ENCODE measurements at places on chromosomes 11 and 22.

DNA sequence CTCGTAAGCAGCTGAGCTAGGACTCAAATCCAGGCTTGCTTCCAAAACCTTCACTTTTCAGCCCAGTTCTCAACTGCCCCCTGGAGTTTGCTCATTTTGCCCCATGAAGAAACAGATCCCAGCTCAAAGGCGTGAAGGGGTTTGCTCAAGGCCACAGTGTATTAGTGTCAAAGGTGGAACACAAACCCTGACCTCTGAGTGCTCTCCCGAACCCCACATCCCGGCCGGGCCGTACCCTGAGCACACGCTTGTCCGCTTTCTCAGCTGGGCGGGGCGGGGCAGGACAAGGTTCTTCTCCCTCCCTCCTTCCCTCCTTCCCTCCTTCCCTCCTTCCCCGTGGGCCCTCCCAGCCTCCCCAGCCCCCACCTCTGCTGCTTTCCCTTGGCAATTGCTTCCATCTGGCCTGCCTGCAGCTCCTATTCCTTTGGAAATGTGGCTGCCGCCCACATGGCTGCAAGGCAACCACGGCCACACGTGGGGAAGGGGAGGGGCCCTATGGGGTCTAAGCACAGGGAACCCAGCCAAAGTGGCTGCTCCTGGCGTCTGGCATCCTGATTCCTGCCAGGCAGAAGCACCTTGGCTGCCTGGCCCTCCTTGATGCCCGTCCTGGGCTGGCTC, 4.1 kb downstream of the ST3GAL4 start:
- DNase-seq: no peak

GRCh38 chr11:44527476-44527875, 38.0 kb upstream of the CD82 start:
- no peak for DNase-seq

GRCh38 chr22:30212363-30212995, 34.1 kb downstream of the LIF start:
- peak; percentile 67 for DNase-seq

DNA sequence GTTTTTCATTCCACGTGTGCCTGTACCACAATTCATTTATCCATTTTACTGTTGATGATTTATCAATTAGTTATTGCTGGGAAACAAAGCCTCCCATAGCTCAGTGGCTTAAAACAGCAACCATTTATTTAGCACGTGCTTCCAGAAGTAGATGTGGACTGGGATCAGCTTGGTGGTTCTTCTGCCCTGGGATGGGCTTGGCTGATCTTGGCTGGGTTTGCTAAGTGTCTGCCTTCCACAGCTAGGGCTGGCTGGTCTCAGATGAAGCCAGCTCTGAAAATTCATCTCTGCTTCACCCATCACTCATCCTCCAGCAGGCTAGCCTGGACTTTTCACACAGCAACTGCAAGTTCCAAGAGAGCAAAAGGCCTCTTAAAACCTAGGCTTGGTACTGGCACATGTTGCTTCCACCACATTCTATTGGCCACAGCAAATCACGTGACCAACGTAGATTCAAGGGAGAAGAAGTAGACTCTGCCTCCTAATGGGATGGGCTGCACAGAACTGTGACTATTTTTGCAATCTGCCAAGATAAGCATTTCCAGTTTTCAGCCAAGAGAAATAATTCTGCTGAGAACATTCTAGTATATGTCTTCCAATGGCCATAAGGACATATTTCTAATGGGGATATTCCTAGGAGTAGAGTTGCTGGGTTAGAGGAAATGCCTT, 124.9 kb downstream of the MN1 start:
- no peak for DNase-seq

DNA sequence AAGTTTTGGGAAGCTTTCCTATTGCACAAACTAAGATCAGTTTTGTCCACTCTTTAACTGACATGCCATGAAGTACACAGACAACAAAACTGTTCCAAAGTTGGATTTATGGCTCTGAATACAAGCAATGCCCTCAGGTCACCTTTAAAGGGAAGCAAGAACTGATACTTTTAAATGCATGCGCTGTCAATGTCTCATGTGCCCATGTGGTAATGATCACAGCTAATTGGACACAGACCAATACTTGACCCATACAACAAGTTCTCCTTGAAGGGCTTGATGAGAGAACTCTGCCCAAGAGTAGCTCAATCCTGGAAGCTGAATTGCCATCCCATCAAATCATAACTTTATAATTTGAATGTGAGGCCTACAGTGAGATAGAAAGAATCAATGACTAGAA, 624.9 kb downstream of the ETS1 start:
- no peak for DNase-seq

DNA sequence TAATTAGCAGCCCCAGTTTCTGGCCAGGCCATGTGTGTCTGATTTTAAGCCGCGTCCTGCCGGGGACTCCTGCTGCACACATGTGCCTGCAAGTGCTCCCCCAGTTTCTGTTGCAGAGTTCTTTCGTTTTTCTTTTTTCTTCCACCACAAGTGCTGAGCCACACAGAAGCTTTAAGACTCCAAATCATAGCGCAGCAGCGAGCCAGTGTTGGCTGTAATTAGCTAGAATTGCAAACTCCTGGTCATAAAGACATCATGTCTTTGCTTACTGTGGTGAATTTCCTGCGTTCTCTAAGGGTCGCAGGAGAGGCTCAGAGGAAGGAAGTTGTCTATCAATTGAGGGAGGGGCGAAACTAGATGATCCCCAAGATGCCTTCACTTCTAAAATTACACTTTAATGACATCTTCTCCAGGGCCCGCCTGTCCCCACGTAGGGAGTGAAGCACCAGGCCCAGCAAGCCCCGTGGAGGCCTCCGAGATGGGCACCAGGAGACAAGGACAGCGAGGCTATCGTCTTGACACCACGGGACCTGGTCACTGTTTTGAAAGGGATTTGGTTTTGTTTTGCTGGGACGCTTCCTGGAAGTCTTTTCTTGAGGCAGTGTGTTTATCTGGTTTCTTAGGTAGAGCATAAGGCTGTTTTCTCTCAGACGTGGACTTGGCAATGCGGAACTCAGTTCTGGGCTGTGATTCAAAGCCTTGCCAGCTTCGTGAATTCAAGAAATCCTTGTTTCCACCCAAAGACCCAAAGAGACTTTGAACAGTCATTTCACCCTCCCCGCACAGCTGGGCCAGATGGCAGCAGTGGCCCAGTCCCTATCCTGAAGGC, 71.8 kb downstream of the UBASH3B start:
- DNase-seq: peak; percentile 32

DNA sequence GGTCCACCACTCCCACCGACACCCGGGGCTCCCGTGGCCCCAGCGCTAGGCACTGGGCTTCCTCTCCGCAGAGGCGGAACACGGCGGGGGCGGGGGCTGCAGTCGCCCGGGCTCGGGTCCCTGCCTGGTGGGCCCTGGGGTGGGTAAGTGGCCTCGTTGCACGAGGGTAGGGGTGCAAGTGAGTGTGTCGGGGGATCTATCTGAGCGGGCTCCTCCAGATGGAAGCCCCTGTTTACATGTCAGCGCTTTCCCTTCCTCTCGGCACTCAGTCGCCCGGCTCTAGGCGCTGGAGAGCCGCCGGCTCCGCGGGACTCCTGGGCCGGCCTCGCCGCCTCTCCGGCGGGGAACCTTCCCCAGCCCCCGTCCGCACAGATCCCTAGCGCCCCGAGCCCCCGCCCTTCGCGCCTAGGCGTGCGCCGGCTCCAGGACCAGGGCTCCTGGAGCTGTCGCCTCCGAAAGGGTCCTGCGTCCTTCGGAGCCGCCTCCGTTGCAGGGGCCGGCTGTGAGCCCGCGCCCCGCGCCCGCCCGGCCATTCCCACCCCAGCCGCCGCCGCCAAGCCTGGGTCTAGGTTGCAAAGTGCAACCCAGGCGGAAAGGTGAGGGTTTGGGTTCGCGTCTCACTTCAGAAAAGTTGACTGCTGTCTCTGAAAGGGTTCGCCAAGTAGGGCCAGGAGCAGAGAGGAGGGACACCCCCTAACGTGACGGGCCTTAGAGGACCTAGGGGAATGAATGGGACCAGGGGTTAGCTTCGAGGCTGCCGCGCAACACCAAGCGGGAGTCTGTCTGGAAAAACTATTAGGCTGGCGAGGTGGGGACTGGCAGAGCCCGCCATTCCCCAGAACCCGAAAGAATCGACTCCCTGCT, 978 bp downstream of the FLI1 start:
- DNase-seq: peak; percentile 19

DNA sequence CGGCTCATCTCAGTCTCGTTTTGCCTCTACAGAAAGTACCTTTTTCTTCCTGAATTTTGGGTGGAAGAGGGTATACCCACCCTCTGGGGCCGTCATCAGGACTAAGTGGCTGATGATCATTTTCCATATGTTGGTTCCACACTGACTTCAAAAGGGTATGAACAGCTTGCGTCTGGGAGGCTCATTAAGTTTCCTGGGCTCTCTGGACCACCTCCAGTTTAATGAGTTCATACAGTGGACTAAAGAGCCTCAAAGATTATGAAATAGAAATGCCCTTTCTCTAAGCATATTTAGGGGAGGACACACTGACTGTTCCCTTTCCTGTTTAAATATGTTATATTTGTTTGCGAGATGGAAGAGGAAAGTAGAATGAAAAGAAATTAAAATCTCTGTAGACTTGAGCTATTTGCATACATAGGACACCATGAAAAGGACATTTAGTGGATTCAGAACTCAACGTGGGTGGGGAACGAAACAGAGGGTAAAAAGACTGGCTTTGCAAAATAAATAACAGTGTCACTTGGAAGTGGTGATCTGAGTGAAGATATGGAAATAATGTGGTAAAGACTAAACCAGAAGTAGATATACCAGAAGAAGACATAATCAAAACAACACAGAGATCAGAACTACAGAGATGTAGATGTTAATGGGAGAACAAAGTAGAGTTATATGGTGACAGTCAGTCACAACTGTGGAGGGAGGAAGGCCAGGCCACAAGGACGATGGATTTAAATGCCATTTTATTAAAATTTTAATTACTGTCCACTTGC, 18.7 kb downstream of the LDLRAD3 start:
- DNase-seq: no peak

DNA sequence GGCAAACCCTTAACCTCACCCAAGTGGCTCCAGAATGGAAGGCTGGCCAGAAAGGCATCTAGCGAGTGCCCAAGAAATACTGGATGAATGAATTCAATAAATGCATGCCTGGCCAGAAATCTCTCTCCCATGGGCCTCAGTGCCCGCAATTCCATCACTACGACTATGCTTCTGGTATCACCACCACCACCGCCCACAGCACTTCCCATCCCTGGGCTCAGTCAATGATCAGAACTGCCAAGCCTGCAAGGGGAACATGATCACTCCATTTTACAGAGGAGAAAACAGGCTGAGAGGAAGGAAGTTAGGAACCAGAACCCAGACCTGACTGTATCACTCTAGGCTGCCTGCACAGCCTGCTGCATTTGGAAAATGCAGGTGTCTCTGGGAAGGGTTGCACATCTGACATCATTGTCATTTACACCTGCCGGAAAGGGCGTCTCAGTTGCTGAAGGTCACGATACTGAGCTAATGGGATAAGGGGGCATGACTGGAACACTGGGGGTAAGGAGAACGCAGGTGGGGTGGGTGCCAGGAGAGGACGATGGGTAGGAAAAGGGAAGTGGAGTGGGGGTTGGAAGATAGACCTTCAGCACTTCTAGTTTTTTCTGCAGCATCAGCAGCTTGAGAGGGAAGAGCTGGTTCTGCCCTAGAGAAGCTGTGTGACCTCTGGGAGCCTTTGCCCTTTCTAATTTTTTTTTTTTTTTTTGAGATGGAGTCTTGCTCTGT, 3.2 kb downstream of the GPR152 start:
- no peak for DNase-seq

DNA sequence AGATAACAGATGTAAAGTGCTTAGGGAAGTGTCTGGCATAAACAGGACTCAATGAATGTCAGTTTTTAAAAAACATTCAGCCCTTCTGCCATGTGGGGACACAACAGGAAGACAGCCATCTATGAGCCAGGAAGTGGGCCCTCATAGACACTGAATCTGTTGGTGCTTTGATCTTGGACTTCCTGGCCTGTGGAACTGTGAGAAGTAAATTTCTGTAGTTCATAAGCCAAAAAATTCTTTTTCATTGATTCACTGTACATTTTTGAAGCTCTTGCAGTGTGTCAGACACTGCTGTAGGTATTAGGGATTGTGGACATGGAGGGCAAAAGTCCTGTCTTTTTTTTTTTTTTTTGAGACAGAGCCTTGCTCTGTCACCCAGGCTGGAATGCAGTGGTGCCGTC, 188.6 kb downstream of the HIPK3 start:
- DNase-seq: no peak

DNA sequence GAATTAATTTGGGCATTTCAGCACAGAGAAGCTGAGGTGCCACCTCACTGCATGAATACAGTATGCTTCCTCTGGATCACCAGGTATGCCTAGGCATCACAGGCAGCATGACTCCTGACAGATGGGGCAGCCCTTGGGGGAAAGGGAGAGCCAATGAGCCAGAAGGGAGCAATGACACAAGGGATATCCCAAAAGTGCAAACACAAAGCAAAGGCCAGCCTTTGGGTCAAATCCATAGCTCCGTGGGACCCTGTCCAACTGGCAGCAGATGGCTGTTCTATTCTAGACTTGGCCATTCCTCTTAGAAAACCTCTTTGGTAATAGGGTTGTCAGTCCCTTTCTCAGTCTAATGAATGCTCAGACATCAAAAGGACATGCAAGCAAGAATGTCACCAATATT, 73.3 kb downstream of the SERGEF start:
- DNase-seq: no peak

GRCh38 chr11:125433454-125434121, 62.5 kb downstream of the FEZ1 start:
- no peak for DNase-seq
